Testis (tissue), 5 donors: ENCODE measurements at places on chromosomes 16 and 17. TPM values are rescaled to one million over a fixed set of nuclear protein-coding genes. Genes with fewer than 3 reads are reported as not detected.
A peak's percentile ranks its signal among the peaks of the same experiment; 100 is the strongest.

CPHXL2 gene
- not detected for polyA plus RNA-seq

HEXIM1 gene
- 38.8 TPM for polyA plus RNA-seq

SCIMP gene
- polyA plus RNA-seq = 2.5 TPM

CDH11 gene
- polyA plus RNA-seq = 32.5 TPM

XAF1 gene
- polyA plus RNA-seq = 10.4 TPM

- peak overlapping the region; percentile 57 for H3K27ac ChIP-seq
- peak overlapping the region; percentile 81 for H3K4me3 ChIP-seq
- peaks cover 3% of the 10 kb centered on the region for H3K4me1 ChIP-seq
- no peaks in the 10 kb centered on the region for H3K27me3 ChIP-seq
- no peak for DNase-seq
- H3K36me3 ChIP-seq = no peaks in the 10 kb centered on the region
Observed at GRCh38 chr17:72122010-72122764, 1.4 kb downstream of the SOX9 start.

- no peaks in the 10 kb centered on the region for H3K4me1 ChIP-seq
- no peak overlapping the region for H3K4me3 ChIP-seq
- no peaks in the 10 kb centered on the region for H3K36me3 ChIP-seq
- H3K27me3 ChIP-seq = no peaks in the 10 kb centered on the region
- no peak overlapping the region for H3K27ac ChIP-seq
Observed at GRCh38 chr17:68559316-68559715, 41.9 kb downstream of the FAM20A start.

DNA sequence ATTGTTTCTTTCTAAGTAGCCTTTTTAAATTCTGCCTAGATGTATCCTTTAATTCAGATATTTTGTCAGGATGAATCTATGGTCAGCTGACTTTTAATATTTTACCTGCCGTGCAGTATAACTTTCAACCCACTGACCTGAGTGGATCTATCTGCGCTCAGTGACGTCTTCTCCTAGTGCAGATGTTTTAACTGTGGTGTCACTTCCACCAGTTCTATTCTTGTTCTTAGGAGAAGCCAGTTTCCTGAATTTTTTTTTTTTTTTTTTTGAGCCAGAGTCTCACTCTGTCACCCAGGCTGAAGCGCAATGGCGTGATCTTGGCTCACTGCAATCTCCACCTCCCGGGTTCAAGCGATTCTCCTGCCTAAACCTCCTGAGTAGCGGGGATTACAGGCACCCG, 5.0 kb upstream of the TM4SF5 start:
- no peak overlapping the region for H3K4me3 ChIP-seq
- no peak overlapping the region for H3K27ac ChIP-seq
- H3K36me3 ChIP-seq = no peaks in the 10 kb centered on the region
- DNase-seq = no peak
- H3K27me3 ChIP-seq = no peaks in the 10 kb centered on the region

DNA sequence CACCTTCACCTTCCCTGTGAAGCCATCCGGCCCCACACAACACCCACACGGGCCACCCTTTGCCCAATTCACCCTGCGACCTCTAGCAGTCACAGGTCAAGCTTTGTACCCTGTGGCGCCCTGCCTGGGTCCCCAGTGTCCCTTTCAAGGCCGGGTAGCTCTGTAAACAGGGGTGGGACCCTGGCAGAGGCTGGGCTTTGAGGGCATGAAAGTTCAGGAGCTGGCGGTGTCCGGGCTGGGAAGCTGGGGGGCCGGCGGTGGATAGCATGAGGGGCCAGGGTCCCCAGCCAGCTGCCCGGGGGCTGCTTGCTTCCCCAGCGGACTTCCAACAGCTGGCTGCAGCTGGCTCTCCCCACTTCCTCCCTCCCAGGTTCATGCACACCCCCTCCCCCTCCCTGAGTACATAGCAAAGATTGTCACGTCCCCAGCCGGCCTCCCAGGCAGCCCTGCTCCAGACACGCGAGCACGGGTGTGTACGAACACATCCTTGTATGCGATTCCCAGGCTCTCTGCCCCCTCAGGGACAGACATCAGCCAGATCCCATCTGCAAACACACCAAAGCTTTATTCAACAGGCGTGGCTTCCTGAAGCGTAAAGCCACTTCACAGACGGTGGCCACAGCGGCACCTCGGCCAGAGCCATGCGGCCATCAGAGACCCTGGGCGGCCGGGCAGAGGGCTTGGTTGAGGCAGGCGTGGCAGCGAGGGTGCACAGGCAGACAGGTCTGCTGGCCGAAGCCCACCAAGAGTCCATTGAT, 8.2 kb downstream of the NTHL1 start:
- H3K36me3 ChIP-seq = no peaks in the 10 kb centered on the region
- peaks cover 70% of the 10 kb centered on the region for H3K4me1 ChIP-seq
- H3K27ac ChIP-seq = peak overlapping the region; percentile 91
- no peak overlapping the region for H3K4me3 ChIP-seq
- DNase-seq = peak; percentile 90

DNA sequence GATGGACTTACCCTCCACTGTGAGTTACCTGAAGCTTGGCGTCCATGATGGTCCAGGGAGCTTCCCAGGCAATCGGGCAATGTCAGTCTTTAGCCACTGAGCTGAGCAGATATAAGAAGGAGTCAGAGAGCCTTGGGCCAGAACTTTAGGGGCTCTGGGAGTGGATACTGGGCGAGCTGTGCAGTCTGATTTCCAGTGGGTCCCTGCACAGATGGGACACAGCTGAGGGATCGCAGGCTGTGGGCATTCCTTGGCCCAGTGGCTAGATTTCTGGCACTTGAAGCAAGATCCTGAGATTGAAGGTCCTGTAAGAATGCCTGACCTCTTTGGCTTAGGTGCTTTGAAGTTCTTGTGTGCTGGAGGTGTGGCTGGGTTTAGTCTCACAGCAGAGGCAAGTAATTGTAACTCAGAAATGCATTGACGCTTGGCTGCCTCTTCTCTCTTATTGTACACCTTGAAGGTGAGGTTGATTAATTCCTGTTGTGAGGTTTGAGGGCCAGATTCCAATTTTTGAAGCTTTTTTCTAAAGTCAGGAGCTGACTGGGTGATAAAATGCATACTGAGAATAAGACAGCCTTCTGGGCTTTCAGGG, 2283.8 kb downstream of the TP53TG3F start:
- H3K27me3 ChIP-seq = no peaks in the 10 kb centered on the region
- no peak overlapping the region for H3K4me3 ChIP-seq
- DNase-seq = no peak
- no peaks in the 10 kb centered on the region for H3K36me3 ChIP-seq
- no peak overlapping the region for H3K27ac ChIP-seq

GRCh38 chr16:2933701-2934100, 22.0 kb downstream of the FLYWCH1 start:
- no peaks in the 10 kb centered on the region for H3K36me3 ChIP-seq
- no peaks in the 10 kb centered on the region for H3K27me3 ChIP-seq
- no peak overlapping the region for H3K27ac ChIP-seq

DNA sequence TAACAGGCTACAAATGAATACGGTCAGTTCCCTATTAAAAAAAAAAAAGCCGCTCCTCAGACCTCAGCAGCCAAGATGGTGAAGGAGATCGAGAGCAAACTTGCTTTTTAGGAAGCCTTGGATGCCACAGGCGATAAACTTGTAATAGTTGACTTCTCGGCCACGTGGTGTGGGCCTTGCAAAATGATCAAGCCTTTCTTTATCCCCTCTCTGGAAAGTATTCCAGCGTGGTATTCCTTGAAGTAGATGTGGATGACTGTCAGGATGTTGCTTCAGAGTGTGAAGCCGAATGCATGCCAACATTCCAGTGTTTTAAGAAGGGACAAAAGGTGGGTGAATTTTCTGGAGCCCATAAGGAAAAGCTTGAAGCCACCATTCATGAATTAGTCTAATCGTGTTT, 11.8 kb upstream of the GGT6 start:
- no peaks in the 10 kb centered on the region for H3K36me3 ChIP-seq
- no peak overlapping the region for H3K27ac ChIP-seq
- no peaks in the 10 kb centered on the region for H3K27me3 ChIP-seq
- H3K4me1 ChIP-seq = peaks cover 16% of the 10 kb centered on the region
- no peak for DNase-seq

DNA sequence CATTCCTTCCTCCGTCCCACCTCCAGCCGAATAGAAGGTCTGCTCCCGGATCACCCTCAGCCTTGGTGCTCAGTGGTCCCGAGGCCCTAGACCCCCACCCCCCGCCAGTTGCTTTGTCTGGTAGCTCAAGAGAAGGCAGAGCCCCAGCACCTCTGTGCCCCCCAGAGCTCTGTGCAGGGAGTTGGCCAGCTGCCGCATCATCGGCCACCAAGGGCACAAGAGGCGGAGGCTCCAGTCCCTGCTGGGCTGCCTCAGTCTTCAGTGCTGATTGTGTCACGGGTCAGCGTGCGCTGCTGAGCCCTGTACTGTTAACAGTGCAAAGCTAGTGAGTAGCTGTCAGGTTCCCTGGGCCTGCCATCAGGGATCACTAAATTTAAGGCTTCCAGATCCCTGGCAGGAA, 22.2 kb upstream of the DRG2 start:
- H3K4me1 ChIP-seq = no peaks in the 10 kb centered on the region
- no peak for DNase-seq
- no peaks in the 10 kb centered on the region for H3K27me3 ChIP-seq
- no peak overlapping the region for H3K27ac ChIP-seq

- H3K36me3 ChIP-seq = no peaks in the 10 kb centered on the region
- no peak overlapping the region for H3K27ac ChIP-seq
- no peak for DNase-seq
- H3K4me3 ChIP-seq = no peak overlapping the region
- H3K4me1 ChIP-seq = peaks cover 11% of the 10 kb centered on the region
Observed at GRCh38 chr17:57914273-57915142, 40.7 kb downstream of the CUEDC1 start.

DNA sequence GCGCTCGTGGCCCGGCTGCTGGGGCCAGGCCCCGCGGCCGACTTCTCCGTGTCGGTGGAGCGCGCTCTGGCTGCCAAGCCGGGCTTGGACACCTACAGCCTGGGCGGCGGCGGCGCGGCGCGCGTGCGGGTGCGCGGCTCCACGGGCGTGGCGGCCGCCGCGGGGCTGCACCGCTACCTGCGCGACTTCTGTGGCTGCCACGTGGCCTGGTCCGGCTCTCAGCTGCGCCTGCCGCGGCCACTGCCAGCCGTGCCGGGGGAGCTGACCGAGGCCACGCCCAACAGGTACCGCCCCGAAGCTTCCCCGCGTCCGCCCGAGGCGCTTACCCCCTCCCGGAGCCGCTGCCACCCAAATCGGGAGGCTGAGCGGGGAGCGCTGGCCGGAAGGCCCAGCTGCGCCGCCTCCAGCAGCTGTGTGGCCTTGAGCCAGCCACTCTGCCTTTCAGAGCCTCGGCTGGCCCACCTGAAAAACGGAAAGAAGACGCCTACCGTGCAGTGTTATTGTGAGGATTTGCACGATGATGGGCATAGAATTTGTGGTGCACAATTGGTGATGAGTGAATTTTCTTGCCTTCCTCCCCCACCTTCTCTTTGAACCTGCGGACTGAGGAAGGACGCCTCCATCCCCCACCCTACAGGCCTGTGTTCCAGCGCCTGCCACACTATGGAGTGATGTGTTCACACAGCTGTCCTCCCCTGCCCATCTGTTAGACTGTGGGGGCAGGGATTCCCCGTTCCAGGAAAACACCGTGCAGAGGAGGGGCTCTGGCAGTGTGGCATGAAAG, 523 bp downstream of the NAGLU start:
- H3K4me3 ChIP-seq = peak overlapping the region; percentile 83
- no peaks in the 10 kb centered on the region for H3K36me3 ChIP-seq
- no peaks in the 10 kb centered on the region for H3K27me3 ChIP-seq
- peaks cover 19% of the 10 kb centered on the region for H3K4me1 ChIP-seq
- peak; percentile 84 for DNase-seq
